ENCODE measurements at places on chromosomes 4 and X.

DNA sequence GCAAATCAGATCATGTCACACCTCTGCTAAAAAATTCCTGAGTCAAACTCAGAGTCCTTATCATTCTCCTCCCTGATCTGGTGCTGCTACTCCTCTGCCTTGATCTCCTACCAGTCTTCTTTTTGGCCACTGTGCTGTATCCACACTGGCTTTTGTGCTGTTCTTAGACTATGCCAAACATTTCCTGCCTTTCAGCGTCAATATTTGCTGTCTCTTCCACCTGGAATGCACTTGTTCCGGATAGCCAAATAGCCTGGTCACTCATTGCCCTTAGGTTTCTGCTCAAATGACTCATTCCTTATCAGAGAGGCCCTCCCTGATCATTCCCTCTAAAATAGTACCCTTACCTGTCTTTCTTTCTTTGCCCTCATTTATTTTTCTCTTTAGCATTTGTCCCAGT lies 24.4 kb upstream of the RP2 start:
- DNase-seq: no peak

DNA sequence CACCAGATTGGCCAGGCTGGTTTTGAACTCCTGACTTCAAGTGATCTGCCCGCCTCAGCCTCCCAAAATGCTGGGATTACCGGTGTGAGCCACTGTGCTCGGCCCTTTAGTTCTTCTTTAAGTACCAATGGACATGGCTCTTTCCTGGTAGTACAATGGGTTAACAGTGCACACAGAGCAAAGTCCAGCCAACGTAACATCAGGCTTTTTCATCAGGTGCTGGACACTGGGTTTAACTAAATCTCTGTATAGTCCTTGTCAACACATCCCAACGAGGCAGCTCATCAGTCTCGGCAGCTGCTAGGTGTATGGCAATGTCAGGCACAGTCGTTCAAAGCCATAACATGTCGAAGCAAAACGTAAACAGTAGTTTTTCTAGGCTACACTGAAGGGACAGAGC lies 93.8 kb downstream of the HDAC8 start:
- DNase-seq: no peak

- DNase-seq: no peak
These were observed 48.9 kb downstream of the RGS12 start for GRCh38 chr4:3341760-3342159.

DNA sequence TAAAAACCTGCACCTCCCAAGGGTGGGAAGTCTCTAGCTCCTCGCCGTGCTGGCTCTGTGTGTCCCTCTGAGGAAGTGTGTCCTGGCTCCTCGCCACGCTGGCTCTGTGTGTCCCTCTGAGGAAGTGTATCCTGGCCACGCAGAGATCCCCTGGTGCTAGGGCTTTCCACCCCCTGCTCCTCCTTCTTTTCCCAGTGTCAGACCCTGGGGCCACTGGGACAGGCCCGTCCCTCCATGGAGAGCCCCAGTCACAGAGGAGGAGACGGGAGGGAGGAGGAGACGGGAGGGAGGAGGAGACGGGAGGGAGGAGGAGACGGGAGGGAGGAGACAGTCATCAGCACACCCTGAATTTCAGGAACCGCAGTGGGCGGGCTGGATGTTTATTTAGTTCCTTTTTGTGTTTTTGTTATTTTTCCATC lies 53.8 kb upstream of the HGFAC start:
- peak; percentile 49 for DNase-seq

Data from ELR (cell line).